ENCODE measurements at places on chromosomes 5 and 9.

DNA sequence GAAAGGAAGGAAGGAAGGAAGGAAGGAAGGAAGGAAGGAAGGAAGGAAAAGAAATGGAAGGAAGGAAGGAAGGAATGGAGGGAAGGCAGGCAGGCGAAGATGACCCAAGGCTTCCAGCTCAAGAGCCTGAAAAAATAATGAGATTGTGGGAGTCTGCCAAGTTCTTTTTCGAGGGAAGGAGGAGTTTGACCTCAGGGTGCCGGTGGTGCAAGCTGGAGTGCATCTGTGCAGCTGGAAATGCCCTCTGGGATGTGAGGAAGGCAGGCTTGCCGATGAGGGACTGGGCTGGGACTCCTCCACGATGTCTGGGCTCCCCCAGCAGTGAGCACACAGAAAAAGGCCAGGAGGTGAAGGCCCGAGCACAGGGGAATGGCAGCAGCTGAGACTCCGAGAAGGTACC is 154.9 kb upstream of the DAPK1 start:
- no peak for DNase-seq

DNA sequence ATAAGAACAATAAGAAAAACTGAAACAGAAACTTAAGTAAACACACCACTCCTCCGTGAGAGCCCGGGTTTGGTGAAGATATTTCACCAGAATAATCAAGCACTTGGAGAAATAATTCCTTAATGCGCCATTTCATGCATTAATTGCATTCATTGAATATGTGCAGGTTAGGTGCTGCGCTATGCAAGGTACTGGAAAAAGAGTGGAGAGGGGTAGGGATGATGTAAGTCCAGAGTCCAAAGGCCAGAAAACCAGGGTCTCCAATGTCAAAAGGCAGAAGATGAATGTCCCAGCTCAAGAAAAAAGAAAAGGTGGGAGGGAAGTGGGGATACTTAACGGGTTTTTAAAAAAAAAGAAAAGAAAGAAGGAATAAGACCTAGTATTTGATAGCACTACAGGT is 669 bp upstream of the ZFP37 start:
- no peak for DNase-seq

DNA sequence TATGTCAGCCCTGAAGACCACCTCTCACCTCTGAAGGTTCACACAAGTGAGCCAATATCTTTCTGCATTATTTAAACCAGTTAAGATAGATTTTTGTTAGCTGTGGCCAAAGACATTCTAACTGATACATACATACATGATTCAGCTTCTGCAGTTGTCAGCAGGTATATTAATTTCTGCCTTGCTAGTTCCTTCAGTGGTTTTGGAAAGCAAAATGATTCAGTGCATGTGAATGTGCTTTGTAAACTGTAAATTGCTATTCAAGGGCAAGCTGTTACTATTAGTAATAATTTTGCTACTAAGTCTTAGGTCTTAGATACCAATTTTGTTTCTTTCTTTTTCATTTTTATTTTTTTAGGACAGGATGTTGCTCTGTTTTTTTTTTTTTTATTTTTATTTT is 89.2 kb upstream of the ERBIN start:
- no peak for DNase-seq

DNA sequence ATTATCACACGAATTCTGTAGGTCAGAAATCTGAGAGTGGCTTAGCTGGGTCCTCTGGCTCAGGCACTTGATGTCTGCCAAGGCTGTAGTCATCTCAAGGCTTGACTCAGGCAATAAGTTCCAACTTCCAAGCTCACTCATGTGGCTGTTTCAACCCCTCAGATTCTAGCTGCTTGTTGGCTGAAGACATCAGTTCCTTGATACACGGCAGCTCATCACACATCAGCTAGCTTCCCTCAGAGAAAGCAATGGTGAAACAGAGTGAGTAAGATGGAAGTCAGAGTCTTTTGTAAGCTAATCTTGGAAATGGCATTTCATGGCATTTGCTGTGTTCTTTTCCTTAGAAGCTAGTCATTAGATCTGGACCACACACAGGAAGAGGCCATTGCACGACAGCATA is 204.2 kb upstream of the PTGER4 start:
- DNase-seq = no peak

DNA sequence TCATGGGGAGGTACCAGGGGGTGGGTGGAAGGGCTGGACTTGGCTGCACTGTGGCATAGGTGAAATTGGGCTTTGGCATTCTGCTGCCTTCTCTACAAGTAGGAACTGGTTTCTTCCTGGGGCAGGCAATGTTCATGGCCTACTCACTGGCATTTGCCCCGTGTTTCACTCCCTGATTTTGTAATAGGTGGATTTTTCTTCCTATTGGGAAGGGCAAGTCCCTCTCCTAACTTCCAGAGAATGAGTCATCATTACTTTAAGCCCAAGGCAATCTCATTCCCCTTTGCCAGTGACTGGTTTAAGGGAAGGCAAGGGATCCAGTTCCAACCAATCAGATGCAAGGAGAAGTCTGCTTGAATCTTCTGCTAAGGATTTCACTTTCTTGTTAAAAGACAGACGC is 67.9 kb upstream of the ANKRD55 start:
- no peak for DNase-seq

- no peak for DNase-seq
Observed at GRCh38 chr9:4262735-4263141, 37.1 kb downstream of the GLIS3 start.

DNA sequence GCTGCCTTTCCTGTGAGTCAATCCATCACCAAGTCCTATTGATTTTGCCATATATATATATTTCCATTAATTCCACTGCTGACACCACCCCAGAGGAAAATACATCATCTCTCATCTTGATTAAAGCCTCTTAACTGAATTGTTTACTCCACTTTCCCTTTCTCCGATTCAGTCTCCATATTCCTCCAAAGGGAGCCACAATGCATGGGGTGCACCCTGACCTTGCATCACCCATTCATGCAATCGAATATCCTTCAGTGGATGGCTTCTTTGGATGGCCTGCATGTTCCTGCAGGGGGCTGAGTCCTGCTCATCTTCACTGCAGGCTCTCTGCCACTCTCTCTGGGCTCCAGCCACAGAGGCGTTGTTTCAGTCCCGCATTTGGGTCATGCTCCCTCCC is 231.0 kb downstream of the SNX18 start:
- DNase-seq = no peak

- no peak for DNase-seq
Observed at GRCh38 chr9:82152181-82152580, 163.6 kb downstream of the SPATA31D1 start.

- no peak for DNase-seq
Observed at GRCh38 chr9:14911046-14911445, 818 bp upstream of the FREM1 start.

DNA sequence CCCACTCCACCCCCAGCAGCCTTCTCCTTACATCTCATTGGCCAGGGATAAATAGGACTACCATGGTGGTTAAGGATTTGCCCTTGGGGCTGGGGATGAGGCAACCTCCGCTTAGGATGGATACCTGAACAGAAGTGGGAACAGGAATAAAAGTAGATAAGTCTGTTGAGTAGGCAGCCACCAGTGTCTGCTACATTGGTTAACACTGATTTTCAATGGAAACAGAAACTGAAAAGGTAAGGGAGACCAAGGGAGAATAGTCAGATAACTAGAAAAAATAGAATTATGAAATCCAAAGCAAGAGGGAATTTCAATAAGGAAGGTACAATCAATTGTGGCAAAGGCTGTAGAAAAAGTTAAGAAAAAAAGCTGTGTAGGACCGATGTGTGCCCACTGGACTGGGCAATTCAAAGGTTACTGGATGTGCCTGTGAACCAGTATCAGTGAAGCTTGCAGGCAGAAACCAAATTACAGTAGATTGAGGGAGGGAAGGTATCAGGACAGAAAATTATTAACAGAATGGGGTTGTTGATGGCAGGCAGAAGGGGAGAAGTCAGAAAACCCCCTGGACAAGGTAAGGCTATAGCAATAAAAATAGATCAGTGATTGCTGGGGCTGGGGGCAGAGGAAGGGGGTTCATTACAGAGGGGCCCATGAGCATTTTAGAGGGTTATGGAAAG is 48.7 kb downstream of the DNAJC21 start:
- no peak for DNase-seq

DNA sequence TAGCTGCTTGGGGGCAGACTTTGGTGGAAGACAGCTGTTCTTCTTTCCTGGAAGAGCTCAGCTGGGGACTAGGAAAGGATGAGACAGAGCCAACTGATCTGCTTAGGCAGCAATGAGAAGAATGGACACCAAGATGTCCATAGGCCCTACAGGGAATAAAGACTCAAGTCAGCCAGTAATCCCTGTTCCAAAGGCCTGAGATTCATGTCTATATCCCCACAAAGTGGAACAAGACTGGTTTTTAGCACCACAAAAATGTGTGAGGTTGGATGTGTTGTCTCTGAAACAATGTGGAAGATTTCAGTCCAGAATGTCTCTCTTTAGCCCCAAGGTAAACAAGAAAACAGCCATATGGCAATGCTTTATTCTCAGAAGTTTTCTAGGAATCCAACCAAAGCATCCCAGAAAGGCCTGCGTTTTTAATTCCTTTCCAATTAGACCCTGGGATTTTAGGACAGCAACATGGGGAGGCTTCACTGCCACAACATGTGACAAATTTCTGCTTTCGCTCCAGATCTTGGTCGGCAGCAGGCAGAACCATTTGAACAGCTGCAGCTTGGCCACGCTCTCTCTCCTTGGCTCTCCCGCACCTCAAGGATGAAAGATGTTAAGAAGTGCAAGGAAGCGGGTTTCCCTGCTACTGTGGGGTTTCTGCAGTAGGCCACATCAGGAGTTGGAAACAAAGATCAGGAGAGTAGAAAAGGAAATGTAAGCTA is 245.1 kb downstream of the FSTL4 start:
- DNase-seq = no peak

- DNase-seq = no peak
Observed at GRCh38 chr5:135173662-135174290, 139.7 kb upstream of the PITX1 start.

DNA sequence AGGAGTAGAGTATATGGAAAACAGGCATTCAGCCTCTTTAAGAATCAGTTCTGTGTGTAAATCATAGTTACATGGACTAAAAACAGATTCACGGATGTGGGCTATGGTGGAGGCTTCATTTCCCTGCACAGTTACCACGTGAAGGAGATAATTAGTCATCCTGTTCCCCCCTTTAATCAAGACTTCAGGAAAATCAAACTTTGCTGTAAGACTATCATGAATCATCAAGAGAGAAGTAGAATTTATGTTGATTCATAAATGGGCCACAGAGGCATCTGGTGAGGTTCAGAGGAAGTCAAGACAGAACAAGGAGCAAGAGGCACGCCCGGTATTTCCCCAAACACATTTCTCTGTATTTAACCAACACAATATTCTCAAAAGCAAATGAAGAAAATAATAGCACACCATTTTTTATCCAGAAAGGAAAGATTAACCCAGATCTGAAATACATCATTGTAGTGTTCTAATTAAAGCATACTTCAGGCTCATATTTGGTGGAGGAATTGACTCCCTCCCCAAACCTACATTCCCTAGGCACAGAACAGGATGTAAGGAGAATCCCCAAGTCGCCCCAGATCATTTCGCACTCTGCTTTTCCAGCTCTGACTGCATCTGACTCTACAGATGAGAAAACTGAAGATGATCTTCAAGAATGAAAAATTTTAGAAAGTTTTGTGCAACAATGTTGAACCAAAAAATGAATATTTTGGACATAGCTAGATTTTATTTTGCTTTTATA is 175.8 kb upstream of the GAS1 start:
- DNase-seq = no peak

GRCh38 chr9:26228273-26228672 is 550.0 kb upstream of the TUSC1 start:
- DNase-seq = no peak

GRCh38 chr5:154690488-154690887 is 64.7 kb upstream of the LARP1 start:
- no peak for DNase-seq

DNA sequence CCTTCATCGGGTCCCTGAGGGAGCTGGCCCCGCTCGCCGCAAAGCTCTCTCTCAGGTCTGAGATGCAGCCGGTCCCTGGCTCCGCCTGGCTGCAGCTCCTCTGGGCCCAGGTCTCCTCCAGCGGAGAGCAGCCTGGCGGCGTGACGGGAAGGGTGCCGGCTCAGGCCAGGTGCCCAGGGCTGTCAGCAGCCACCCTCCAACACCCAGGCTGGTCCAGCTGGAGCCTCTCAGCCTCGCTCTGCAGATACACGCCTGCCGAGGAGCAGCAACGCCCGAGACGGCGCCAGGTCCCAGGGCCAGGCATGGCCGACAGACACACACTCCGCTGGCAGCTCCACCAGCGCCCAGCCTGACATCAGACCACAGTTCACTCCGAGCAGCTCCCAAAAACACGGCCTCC is 25.6 kb downstream of the FAM163B start:
- no peak for DNase-seq

DNA sequence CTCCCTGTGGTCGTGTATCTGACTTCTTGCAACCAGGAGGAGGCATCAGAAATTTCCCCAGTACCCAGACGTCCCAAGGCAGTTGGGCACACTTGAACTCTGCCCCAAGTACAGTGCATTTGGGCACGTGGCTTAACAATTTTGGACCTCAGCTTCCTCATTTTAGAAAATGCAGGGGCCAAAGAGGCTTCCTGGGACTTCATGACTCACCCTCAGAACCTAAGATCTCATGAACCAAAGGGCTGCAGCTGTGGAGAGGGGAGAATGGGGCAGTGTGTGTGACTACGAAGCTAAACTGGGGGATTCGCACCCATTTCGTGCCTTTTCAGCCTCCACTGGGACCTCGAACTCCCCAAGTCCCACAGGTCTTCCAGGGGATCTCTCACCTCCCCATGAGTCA is 59.2 kb downstream of the SYK start:
- no peak for DNase-seq

DNA sequence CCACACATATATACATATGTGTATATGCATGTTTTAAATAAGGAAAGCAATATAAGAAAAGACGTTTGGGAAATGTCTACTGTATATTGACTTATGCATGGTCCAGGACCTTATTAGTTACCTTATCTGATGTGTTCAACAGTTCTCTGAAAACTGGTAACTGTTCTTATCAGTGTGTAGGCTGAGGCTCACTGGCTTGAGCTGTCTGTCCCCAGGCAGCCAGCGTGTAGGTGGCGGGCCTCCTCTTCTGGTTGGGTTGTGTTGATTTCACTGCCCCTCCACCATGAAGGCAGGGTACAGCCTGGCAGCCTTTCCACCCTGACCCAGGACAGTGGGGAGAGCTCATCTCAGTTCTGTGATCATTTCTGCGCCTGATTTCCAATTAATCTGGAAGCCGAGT is 38.7 kb upstream of the SEMA4D start:
- no peak for DNase-seq
